ENCODE measurements at places on chromosomes 6 and 20.
A peak's percentile ranks its signal among the peaks of the same experiment; 100 is the strongest.

GRCh38 chr6:128252341-128253176 is 267.8 kb downstream of the PTPRK start:
- no peak for DNase-seq

DNA sequence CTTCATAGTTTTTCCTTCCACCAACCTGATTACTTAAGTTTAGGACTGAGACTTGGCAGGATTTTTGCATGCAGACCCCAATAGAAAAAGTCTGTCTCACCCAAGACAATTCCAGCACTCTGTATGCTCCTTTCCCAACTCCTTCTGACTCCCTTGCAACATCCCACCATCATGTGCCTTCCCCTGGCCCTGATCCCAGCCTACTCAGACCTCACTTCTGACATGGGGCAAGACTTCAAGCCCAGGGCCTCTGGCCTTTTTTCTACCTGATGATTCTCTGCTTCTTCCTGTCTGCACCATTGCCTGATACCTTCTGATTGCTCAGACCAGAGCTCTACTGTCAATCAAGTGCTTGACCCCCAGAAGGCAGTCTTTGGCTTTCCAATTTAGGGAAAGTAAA is 96.6 kb downstream of the HAO1 start:
- DNase-seq, result no peak

DNA sequence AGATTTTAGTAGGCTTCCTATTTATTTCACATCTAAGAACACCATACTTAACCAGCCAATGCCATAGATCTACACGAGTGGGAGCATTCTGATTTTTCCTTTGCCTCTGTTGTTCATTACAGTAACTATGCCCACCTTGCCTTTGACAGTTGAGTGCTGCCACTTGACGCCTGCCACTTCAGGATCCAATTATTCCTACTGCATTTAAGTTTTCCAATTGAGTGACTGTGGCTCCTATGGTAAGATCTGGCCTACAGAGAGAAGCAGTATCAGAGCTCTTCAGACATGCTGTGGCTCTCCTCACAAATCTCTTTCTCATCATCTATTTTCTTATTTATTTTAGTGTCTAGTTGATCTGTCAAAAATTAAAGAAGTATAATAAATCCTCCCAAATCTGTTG is 403.0 kb upstream of the SPTLC3 start:
- no peak for DNase-seq

- DNase-seq, result no peak
Measured at GRCh38 chr6:107655864-107656263, 165.9 kb downstream of the SOBP start.

- DNase-seq, result no peak
Measured at GRCh38 chr6:170212051-170212756, 78.7 kb downstream of the DLL1 start.

GRCh38 chr20:35106827-35107380 is 14.3 kb upstream of the TRPC4AP start:
- DNase-seq, result no peak

- no peak for DNase-seq
Measured at GRCh38 chr6:91155129-91155785, 568.4 kb upstream of the MAP3K7 start.

DNA sequence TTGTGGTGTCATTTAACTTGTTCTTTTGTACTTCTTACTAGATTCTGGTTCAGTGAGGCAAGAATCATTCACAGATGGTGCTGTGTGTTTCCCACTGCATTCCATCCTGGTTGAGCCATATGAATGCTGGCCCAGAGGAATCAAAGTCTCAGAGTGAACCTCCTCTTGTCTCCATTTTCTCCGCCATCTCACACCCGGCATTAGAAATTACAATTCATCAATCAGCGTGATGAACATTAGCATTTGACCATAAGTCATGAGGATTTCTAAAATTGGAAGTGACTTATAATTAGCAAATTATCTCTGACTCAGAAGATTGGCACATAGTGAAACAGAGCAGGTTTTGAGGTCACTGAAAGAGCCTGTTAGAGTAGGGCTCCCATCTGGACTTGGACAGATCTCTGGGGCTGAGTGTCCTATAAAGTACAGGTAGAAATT is 25.2 kb downstream of the TNFAIP3 start:
- no peak for DNase-seq

- DNase-seq, result no peak
Measured at GRCh38 chr6:36442103-36442670, 467 bp downstream of the PXT1 start.

- no peak for DNase-seq
Measured at GRCh38 chr6:124676033-124676432, 286.2 kb upstream of the RNF217 start.

DNA sequence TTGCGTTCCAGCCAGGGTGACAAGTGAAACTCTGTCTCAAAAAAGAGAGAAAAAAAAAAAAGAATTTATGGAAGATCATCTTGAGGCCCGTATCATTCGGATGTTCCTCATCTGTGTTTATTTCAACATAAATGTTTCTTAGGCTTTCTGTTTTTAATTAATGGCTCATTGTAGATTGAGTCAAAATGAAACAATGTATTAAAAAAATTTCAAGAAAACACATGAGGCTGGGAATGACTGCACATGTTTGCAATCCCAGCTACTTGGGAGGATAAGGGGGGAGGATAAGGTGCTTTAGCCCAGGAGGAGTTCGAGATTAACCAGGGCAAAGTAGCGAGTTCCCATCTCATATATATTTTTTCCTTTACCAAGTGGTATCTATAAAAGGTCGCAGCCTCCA is 47.3 kb downstream of the ITCH start:
- no peak for DNase-seq

GRCh38 chr6:152651986-152652385 is 14.8 kb upstream of the SYNE1 start:
- no peak for DNase-seq

DNA sequence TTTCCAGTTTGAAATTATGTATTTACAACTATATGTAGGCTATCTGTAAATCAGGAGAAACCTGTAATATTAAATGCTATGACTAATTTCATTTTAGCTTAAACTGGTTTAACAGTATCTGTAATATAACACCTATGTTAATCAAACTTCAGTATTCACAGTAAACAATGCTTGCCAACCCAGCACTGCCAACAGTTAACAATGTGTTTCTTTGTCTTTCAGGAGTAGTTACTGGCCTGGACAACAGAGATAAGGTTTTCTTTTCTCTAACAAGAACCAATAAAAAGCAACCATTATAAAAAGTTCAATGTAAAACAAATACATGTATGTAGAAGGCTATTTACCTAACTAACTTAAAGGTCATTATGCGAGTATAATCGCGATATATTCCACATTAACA is 158.8 kb downstream of the CDK19 start:
- DNase-seq, result no peak

GRCh38 chr20:24138196-24138857 is 149.7 kb upstream of the GGTLC1 start:
- no peak for DNase-seq

- no peak for DNase-seq
Measured at GRCh38 chr20:49037962-49038387, 8.1 kb upstream of the CSE1L start.

GRCh38 chr6:71459162-71459561 is 170.6 kb downstream of the OGFRL1 start:
- no peak for DNase-seq

DNA sequence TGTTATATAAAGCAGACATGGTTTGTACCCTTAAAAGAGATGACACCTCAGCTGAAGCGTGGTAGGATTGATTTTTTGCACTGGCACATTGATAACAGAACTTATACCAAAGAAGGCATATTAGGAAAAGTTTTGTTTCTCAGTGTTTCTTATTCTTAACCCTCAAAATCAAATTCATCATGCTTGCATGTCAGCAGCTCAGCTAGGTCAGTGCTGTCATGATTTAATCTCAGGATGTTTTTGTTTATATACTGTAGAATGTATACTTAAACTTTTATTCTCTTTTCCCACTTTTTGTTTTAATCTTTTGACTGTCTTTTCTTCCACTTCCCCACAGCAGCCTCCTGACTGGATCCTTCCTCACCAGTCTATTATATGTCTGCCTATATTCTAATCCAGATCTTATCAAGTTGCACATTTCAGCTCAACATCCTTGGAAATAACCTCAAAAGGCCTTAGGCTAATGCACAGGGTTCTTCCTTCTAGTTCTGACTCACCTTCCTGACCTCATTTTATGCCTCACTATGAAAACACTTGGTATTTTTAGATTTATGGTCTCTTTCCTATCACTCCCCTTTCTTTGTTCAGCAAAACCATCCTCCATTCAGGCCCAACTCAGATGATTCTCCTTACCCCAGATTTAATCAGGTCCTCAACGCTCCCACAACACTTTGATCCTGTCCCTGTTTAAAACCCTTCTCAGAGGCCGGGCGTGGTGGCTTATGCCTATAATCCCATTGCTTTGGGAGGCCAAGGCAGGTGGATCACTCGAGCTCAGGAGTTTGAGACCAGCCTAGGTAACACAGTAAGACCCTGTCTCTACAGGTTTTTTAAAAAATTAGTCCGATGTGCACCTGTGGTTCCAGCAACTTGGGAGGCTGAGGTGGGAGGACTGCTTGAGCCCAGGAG is 7.2 kb downstream of the HEBP2 start:
- DNase-seq, result no peak

DNA sequence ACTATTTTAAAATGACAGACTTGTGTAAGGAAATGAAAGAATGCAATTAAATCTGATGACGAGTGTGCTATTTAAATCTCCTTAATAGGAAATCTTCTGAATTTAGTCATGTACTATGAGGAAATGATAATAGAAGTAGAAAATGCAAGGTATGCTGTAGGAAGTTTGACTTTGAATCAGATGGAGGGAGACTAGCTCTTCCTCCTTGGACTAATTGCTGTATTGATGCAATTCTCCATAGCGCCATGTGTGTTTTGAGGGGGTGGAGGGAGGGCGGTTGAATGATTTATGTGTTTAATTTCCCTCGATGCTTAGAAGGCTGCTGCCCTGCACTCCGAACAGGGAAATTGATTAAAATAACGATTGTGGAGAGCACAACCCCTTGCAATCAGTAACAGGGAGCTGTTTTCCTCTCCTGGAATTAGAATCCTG is 214.4 kb upstream of the PRND start:
- no peak for DNase-seq

- peak; percentile 61 for DNase-seq
Measured at GRCh38 chr6:37731888-37732287, 34.2 kb upstream of the MDGA1 start.

DNA sequence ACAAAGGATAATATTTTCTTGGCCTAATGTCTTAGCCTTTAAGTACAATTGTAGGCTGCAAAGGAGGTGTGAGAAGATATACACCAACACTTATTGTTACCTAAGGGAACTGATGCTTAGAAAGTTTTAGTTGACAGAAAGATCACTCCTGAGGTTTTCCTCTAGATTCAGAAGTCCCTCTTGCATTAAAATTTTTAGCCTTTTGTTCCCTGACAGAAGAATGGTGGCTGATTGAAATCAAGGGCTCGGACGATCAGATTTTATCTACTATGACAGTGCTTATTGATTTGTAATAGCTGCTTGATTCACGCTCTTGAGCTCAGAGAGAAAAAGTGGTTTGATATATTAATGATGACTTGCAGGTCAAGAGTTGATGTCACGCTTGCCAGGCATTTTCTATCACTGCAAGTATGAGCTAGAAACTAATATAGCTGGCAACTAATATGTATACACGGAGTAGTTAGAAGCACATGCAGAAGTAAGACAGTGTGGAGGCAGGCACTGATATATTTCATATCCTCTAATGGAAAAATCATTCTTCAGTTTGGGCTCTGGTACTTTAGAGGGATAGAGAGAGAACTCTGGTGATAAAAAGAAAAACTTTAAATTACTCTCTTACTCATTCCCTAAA is 246.6 kb upstream of the ID4 start:
- DNase-seq, result no peak

- DNase-seq, result no peak
Measured at GRCh38 chr6:124885171-124885570, 77.1 kb upstream of the RNF217 start.

DNA sequence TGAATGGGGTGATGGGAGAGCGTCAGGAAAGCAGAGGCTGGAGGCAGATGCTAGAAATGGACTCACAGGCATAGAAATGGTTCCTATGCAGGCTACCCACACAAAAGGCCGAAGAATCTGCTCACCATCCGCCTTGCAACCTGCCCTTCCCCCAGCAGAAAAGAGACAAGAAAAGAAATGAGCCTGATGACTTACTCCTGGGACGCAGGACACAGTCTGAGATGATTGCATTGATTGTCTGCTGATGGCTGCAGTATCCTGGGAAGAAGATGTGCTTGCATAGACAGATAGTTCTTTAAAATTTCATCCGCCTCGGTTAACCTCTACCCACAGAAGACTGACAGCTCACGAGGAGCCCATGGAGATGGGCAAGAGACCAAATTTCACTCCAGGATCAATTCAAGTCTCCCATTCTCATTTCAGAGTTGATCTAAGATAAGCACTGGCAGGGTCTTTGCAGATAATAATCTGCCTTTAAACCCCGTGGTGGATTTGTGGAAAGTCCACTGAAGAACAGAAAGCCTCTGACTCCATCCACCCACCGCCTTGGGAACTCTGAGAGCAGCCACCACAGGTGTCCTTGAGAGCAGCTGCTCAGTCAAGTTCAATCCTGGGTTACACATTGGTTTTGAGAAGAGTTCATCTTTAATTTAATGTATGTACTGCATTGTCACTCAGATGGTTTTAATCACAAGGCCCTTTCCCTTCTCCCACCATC is 7.2 kb downstream of the AGPAT4 start:
- DNase-seq, result no peak

GRCh38 chr6:359261-360035 is 32.1 kb upstream of the IRF4 start:
- no peak for DNase-seq

GRCh38 chr6:148273962-148274752 is 68.5 kb upstream of the SASH1 start:
- no peak for DNase-seq

GRCh38 chr20:26207237-26207966 is 510.7 kb upstream of the ZNF337 start:
- no peak for DNase-seq

DNA sequence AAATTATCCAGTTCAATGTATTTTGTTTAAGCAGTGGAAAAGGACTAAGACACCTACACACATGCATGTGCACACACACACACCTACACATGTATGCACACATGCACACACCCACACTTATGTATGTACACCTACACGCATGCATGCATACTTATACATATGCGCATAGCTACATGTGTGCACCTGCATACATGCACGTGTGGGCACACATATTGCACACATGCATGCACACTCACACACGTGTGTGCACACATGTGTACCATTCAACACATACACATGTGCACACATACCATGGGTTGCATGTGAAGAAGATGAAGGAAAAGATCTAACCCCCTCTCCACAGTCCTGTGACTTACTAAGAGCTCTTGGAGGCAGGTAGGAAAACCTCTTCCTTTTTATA is 122.0 kb upstream of the MAFB start:
- no peak for DNase-seq

Data from activated CD8-positive, alpha-beta memory T cell treated with anti-CD3 and anti-CD28 coated beads, Interleukin-2, amount 50 U/mL, for 4 hours (primary cell).